ENCODE measurements at places on chromosomes 6 and 20.

DNA sequence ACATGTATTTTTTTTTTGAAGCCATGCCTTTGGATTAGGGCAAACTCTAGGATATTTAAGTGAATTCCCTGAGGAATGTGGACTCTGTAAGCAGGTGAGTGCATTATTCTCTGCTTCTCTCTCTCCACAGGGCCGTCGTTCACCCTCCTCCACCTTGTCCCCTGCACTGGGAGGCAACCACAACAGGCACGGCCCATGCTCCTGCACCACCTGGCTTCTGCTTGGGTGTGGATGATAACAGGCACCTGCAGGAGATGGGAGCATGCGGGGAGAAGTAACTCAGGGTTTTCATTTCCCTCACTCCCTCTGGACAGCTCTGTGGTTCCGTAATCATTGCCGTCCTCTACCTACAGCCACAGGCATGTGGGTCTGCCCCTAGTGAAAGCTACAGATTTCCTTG is 43.4 kb downstream of the HLA-C start:
- DNase-seq: no peak

GRCh38 chr20:18688676-18689075 is 100.8 kb downstream of the DTD1 start:
- no peak for DNase-seq

- DNase-seq: peak; percentile 66
Measured at GRCh38 chr6:56902641-56903464, 52.1 kb upstream of the BEND6 start.

DNA sequence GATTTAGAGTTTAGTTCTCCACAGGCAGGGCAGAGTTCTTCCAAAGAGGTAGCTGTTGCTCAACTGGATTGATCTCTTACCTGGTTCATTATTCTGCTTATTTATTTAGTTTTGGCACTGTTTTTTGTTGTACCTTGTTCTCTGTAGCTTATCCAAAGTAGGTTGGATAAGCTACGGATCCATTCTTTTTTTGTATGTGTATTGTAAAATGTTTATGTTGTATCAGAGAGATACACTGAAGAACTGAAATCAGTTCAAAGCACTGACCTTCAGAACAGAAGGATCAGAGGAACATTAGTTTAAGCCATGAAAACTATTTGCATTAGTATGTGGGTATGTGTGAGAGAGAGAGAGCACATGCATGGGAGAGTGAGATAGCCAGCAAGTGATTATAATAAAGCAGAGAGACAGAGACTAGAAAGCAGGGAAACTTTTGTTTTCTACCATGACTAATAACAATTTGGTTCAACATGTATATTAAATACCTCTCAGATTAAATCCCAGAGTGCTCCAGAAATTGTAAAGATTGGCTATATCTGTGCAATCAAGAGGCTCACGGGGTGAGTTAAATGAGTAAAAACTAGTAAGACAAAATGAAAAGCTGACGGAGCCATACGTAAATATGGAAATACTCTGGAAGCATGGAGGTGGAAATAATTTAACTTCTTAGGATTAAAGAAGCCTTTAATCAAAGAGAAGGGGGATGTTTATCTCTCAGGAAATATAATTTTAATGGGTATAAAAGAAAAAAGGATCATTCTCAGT is 40.2 kb downstream of the ITCH start:
- no peak for DNase-seq

GRCh38 chr6:17045581-17046322 is 56.1 kb upstream of the STMND1 start:
- peak; percentile 45 for DNase-seq

- no peak for DNase-seq
Measured at GRCh38 chr6:79494841-79495240, 42.4 kb downstream of the LCA5 start.

DNA sequence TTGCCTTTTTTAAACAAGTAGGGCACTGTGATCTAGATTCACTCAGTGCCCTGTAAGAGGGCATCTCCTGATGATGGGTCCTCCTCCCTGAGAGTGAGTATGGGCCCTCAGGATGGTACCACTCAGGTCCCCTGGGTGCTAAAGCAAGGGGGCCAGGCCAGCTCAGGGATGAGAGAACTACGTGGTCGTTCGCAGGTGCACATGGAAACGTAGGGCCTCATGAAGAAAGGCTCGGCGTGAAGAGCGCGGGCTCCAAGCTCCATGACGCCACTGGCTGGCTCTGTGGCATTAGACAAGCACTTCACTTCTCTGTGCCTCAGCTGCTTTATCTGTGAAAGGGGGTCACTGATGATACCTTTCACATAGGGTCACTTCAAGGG is 50.7 kb downstream of the SYNJ2 start:
- peak; percentile 51 for DNase-seq

GRCh38 chr20:48703511-48704219 is 124.1 kb downstream of the PREX1 start:
- no peak for DNase-seq
